ENCODE measurements at places on chromosomes 6 and 20.
A peak's percentile ranks its signal among the peaks of the same experiment; 100 is the strongest.

DNA sequence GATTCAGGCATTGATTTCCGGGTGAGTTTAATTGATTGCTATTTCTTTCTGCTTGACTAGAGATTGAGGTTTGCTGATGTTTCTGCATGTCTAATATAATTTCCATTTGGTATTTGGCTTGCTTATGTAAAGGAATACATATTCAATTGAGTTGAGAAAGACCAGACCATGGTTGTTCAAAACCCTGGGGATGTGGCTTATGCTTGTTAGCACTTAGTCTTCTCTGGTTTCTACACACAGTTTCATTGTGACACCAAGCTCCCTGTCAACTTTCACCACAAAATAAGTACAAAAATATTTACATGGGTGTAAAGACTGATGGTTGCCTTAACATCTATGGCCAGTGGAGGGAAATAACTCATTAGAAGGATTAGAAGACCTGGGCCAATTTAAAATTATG, 209.6 kb downstream of the CDH26 start:
- no peak for DNase-seq

DNA sequence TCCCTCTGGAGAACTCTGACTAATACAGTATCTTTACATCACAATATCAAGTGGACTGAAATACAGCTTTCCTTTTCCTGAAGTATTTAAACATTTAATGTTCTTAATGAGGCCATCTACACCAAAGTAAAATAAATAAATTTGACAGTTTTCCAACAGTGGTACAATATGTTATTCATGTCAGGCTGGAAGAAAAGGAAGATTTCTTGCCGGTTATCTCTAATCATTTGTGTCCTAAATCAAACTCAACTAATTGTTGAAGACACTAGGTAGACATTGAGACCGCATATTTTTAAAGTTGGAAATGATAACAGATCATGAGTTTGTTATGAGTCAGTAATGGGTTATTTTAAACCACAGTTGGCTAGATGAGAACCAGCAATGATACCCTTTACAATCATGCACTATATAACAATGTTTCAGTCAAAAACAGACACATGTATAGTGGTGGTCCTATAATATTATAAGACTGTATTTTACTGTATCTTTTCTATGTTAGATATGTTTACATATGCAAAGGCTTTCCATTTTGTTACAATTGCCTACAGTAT, 241.6 kb downstream of the LMBRD1 start:
- no peak for DNase-seq

DNA sequence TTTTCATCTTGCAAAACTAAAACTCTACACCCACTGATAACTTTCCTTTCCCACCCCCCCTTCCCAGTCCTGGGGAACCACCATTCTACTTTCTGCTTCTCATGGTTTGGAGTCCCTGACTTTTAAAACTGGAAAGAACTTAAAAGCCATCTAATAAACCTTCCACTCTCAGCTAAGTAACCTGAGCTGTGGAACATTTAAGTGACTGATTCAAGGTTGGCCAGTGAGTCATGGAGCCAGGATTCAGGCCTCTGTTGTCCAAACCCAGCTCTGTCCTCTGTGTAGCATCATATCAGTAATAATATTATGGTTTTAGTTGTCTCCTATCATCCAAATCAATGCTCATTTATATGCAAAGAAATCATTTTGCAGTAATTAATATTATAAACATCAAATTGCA, 176.0 kb upstream of the NT5E start:
- DNase-seq, result no peak

DNA sequence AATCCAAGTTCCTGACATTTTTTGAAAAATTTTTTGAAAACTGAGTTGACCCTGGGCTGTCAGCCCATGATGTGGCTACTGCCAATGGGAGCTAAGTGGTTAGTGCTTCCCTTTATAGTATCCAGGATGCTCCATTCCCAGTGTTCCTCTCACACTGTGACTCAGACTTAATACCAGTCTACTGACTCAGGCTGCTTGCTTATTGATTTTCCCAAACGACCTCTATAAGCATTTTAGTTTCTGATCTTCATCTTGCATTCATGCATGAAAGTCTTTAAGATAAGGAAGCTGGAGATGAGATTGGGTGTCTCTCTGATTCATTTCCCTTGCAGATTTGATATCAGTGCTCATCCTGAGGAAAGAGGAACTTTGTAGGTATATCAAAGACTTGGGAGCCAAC, 560.0 kb downstream of the TBC1D32 start:
- no peak for DNase-seq

- DNase-seq, result no peak
These were observed 92.6 kb upstream of the SOX4 start for GRCh38 chr6:21501021-21501354.

DNA sequence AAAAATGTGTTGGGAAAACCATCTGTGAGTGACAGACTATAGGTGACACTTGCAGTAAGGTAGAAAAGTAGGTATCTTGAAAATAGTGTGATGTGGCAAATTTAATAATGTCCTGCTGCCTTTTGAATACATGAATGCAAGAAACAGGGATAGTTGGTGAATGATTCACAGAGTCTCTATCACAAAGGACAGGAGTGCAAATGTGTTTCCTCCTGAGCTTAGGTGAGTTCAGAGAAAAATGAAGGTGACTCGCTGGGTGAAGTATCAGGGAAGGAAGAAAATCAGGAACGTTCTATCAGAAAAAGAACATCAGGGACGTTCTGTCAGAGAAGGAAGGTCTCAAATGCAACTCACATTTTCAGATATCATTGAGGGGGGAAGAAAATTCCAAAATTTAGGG, 557.8 kb upstream of the SLC35B3 start:
- no peak for DNase-seq

- no peak for DNase-seq
These were observed 55.7 kb downstream of the SYTL3 start for GRCh38 chr6:158705386-158706126.

GRCh38 chr6:161308075-161308655, 34.3 kb upstream of the AGPAT4 start:
- no peak for DNase-seq

- DNase-seq, result no peak
These were observed 93.7 kb downstream of the SULF2 start for GRCh38 chr20:47691625-47692024.

- DNase-seq, result no peak
These were observed 10.6 kb downstream of the POLR3F start for GRCh38 chr20:18477821-18478220.

DNA sequence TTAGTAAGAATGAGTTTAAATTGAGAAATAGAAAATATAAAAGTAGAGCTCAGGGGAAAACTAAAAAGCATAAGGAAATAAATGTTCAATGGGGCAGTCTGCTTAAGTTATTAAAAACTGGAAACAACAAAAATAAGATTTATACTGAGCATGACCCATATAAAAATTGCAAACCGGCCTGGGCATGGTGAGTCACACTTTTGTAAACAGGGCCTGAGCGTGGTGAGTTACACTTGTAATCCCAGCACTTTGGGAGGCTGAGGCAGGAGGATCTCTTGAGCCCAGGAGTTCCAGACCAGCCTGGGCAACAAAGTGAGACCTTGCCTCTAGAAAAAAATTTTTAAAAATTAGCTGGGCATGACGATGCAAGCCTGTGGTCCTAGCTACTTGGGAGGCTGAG, 74.6 kb downstream of the TMEM244 start:
- no peak for DNase-seq

DNA sequence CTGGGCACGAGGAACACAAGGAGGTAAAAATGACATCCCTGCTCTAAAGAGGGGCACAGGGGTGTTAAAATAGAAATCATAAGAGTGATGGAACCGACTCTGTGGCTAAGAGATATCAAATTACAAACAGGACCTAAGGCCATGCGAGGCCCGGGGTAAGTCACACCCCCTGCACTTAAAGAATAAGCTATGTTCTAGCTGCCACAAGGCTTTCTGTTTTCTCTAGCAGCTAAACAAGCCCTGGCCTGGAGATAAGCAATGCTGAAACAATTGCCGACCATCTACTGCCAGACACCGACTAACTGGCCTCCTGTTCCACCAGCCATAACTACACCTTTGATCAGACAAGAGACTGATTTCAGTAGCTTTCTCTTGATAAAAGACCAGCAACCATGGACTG, 32.4 kb downstream of the MDGA1 start:
- DNase-seq, result no peak

DNA sequence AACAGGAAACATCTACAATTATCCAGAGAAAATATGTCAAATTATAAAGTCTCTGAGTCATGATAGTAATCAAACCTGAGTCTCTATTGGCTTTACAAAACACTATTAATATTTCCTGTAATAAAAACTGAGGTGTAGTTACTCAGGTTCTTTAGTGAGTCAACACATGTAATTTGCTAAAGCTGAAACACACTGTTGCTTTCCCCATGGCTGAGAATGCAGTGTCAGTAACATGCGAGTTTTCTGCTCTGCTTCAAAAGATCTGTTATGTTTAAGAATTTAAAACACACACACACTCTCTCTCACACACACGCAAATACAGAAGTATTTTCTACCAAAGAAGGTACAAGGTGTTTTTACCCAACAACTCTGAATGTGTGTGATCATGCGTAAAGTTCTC, 38.6 kb downstream of the ATXN1 start:
- no peak for DNase-seq

GRCh38 chr20:14782731-14783130, 445.3 kb upstream of the FLRT3 start:
- DNase-seq, result no peak

GRCh38 chr6:151546941-151547659, 53.3 kb downstream of the CCDC170 start:
- no peak for DNase-seq

DNA sequence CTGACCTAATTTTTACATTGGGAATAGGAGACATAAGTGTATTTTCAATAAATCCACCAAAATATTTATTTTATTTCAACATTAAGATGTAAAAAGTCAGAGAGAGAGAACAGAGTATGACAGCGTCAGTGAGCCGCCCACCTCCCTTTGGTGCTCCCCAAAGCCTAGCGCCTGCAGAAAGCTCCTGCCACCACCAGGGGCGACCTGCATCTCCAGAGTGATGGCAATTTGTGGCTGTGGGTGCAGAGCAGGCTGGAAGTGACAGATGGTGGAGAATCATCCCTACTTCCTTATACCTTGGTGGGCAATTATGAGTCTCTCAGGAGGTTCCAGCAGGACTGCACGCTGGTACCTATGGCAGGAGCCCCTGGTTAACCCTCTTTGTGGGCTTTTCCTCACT, 87.3 kb downstream of the PTPRT start:
- DNase-seq, result peak; percentile 6

DNA sequence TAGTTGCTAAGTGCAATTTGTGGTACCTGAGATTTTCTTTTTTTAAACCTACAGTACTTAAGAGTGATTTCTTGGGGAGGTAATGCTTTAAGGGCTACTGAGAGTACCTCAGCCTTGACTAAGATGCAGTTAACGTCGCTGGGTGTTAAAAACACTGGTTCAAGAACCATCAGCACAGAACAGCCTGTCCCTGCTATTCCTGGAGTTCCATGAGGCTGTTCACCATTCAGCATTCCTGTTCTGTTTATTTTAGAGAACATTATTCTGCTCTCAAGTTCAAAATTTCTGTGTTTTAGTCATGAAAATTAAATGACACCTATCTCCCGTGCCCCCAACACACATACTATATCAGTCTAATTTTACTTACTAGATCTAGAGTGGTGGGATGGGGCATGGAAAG, 1.7 kb upstream of the PRELID3B start:
- DNase-seq, result no peak

DNA sequence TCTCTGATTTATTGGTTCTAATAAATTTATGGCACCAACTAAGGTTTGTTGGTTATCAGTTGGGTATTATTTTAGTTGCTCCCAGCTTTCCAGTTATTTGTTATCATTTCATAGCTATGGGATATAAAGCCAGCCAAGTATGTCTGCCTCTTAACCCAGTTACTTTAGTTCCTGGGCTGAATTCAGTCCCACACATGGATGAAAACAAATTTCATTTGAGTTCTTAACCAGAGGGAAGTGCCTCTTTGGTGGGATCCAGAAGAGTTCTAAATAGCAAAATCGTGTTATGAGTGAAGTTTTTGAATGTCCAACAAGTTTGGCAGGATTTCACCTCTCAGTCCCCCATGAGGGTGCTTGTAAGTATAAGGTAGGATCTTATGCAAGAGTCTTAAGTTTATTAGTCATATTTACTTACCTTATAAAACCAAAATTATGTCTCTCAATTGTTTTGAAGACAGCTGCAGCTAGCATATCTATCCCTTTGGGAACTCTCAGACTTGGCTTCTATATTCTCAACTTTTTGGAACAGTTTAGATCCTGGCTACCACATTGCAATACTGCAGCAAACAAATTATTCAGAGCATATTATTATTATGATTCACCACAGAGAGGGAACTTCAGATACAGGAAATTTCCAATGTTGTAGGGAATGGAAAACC, 683.6 kb downstream of the BCKDHB start:
- DNase-seq, result no peak

- DNase-seq, result no peak
These were observed 11.7 kb upstream of the SIRPB1 start for GRCh38 chr20:1631309-1632151.

GRCh38 chr6:108115598-108116058, 41.1 kb upstream of the OSTM1 start:
- peak; percentile 45 for DNase-seq

All from activated CD8-positive, alpha-beta T cell treated with anti-CD3 and anti-CD28 coated beads for 36 hours (primary cell).